ENCODE measurements at places on chromosomes 12 and 14.

DNA sequence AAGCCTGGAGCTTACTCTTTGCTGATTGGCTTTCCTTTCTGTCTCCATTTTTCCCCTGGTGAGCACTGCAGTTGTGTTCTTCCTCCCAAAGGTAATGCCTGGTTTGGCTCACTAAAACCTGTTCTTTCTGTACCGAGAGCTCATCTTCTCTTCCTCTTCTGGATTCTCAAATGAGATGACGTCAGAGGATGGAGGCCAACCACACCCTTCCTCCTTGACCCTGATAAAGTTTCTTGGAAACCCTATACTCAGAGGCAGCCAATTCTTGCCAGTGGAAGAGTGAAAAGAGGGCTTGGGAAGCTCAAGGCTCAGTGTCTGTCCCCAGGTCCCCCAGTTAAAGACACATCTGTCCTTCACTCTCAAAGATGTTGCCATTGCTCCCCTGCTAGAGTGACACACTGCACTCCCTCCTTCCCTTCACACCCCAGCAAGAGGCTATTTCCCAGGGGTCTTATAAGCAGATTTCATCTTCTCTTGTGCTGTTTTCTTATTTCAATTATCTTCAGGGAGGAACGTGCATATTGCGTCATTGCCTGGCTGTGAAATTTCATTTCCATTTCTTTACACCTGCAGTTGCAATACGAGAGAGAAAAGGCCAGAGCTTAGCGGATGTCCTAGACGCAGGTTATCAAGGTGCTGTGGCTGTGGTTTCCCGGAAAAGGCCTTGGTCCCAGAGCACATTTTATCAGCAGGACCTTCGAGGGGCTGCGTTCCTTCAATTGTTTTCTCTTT lies 27.3 kb downstream of the NTF3 start:
- DNase-seq, result no peak

GRCh38 chr14:105519946-105520698 lies 6.3 kb upstream of the TMEM121 start:
- DNase-seq, result no peak

DNA sequence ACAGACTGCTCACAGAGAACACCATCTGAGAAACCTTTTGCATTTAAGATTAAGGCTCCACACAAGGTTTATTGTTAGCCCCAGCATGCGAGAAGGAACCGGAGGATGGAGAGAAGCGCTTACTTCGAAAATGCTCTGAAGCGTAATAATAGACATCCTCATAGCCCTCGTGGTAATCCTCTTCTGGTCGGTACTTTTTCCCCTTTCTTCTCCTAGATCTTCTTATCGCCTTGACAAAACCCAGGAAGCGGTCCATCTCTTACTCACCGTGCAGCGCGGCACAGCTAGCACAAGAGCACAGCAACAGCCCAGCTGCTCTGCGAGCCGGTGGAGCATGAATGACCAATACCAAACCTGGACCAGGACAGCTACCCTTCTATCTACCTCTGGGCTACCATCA lies 125.1 kb upstream of the GRIP1 start:
- DNase-seq, result peak; percentile 46

DNA sequence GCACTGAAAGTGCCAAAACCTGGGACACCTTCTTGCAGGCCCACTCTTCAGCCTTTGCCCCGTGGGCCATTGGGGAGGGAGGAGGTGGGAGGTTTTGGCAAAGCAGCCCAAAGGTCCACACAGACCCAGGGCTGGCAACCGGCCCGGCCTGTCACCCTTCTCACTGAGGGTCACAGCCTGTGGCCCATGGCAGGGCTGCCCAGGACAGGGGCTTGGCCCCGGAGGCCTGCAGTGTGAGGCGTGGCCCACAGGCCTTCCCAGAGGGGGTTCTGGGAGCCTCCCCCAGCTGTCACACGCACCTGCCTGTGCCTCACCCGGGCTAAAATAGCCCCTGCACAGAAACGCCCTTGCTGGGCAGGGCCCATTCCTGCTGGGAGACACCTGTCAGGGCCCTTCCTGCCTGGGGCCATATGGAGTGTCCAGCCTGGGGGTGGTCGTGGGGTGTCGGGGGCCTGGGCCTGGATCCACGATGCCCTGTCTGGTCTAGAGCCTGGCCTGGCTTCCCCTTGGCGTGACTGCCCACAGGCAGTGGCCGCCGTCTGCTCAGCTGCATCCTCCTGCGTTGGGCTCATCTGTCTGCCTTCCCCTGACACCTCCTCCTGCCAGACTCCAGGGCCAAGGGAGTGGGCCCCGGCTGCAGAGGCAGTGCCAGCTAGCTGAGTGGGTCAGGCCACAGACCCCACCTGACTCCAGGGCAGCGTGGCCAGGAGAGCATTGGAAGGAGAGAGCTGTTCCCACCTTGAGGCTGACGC lies 19.2 kb downstream of the PACS2 start:
- no peak for DNase-seq

DNA sequence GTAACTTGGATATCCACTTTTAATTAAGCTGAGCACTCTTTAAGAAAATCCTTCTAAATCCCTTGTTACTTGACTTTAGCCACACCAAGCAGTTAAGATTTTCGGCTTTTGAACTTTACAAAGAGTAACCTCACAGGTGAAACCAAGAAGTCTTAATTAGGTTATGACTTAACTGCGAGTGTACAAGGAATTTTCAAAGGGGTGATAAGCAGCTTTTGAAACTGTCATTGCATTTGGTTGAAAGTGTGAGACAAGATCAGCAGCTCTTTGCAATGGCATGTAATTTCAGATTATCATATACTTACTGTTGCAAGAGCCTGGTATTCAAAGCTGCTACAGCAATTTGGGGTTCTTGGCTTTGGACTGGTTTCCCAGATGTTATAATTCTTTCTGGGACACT lies 137.5 kb downstream of the TMEM117 start:
- no peak for DNase-seq

DNA sequence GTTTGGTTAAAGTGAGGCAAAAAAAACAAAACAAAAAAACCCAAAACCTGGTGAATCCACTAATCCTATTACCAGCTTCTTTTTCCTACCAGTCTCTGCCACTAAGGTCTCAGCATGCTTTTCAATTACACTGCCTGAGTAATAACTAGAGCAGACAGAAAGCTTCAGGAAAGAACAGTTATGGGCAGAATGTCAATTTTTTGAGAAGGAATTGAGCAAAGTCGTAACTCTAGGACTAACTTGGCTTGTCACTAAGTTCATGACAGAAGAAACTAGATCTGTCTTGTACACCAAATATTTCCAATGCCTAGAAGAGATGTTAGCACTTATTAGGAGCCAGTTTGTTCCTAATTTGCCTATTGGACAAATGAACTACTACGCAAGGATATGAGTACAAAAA lies 148.8 kb upstream of the CNOT2 start:
- no peak for DNase-seq

GRCh38 chr12:121499929-121500793 lies 80.7 kb downstream of the KDM2B start:
- DNase-seq, result peak; percentile 88

DNA sequence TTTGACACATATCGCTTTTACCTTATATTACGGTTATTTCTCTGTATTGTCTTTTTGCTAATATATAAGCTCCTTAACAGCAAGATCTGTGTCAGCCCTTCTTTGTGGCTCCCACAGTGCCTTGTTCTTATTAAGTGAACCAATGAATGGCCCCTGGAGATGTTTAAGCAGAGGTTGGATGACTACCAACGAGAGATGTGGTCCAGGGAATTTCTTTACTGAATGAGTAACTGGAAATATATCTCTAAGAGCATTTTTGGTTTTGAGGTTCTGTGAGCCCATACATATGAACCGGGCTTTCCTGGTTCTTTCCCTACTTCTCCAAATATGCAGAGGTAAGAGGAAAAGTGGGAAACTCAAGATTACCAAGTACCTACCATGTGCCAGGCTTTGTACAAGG lies 23.5 kb downstream of the CALCOCO1 start:
- DNase-seq, result no peak

GRCh38 chr14:75440733-75441477 lies 13.1 kb downstream of the JDP2 start:
- DNase-seq, result no peak

GRCh38 chr12:19245106-19245505 lies 115.6 kb downstream of the PLEKHA5 start:
- no peak for DNase-seq

DNA sequence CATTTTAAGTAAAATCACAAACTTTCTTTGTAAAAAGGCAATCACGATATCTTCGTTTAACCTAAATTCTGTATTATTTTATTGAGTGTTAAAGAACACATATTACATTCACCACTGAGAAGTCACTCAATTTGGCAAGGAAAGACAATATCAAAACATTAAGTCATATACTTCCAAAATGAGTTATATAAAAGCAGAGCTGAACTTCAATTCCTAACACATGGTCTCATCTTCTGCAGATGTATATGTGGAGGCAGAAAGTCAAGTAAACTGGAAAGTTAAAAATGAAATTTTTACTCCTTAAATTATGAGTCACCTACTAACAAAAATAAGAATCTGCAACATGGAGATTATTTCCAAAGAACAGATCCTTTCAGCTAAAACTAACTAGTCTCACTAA lies 28.7 kb downstream of the BMAL2 start:
- DNase-seq, result no peak

DNA sequence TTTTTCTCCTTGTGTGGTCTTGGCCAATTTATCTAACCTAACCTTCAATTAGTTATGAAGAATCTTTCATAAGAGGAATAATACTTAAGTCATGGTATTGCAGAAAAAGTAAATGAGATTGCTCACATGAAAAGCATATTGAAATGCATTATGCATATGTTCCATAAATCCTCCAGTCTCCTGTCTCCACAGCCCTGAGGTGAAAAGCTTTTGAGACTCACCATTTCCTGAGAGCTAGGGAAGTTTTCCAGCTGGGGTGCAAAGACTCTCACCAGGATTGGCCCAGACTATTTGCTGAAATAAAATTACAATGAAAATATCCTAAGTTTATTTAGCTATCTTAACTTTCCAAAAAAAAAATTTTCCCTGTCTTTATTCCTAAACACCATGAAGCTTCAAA lies 723.8 kb upstream of the FLRT2 start:
- DNase-seq, result no peak

GRCh38 chr12:48131517-48131916 lies 12.4 kb downstream of the PFKM start:
- no peak for DNase-seq

GRCh38 chr12:94849411-94849976 lies 154.0 kb downstream of the NDUFA12 start:
- no peak for DNase-seq

DNA sequence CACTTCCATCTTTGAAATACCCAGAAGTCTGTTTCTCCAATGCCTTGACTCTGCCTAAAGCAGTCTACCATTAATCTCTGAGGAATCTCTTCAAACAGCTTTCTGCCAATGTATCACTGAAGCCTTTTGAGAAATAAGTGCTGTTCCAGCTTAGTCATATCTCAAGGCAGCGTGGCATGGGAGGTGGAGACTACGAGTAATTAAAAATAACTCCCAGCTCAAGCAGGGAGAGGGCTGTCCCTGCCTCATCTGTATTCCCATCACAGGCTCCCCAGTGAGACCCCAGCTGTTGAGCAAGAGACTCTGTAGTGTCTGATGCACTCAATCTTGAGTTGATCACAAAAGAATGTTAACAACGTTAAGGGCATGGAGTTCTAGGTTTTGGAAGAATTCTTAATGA lies 700.6 kb downstream of the DIO2 start:
- no peak for DNase-seq

DNA sequence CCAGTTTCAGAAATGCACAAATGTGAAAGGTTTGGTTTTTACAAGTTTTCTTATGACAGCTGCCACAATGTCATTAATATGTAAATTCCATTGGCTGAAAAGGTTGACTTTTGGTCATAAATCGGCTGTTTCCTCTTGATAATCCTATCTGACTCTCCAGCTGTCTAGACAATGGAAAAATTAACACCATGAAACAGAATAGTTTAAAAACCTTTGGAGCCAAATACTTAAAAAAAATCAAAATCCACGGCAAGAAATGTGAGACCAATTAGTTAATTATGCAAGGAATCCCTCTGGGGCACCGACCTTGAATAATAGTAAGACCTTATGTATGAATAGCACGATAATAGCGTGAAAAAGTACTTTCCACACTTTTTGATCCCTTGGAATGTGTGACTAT lies 138.0 kb downstream of the ZNF664 start:
- no peak for DNase-seq

- DNase-seq, result no peak
Observed at GRCh38 chr12:84421103-84421502, 491.5 kb downstream of the SLC6A15 start.

GRCh38 chr14:97554597-97554996 lies 757.4 kb downstream of the VRK1 start:
- DNase-seq, result no peak

DNA sequence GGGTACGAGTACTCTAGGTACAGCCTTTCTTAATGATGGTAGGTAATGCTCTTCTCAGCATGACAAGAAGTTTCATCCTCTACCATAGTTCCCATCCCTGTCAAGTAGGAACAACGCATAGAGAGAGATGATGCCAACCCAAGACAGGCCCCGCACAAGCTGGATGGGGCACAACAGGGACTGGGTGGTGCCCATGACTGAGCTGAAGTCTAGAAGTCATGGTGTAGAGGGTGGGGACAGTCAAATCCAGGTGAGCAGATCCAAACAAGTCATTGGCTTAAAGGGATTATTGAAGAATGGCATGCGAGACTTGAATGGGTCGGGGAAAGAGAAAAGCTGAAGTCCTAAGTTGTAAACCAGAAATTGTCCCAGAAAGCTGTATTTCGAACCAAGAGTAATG lies 84.2 kb upstream of the MDM1 start:
- no peak for DNase-seq

DNA sequence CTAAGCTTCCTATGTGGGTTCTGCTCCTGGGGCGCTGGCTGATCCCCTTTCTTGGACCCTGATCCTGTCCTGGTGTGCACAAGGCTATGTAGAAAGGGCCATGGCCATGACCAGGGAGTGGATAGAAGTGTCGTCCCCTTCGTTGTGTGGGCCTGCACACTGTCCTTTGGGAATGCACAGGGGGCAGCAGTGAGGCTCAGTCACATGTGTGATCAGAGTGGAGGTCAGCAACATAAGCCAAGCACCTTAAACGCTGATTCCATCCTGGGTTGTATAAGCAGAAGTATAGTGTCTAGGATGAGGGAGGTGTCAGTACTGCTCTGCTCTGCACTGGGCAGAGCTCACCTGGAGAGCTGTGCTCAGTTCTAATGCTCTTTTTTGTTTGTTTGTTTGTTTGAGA lies 48.4 kb downstream of the ESRRB start:
- DNase-seq, result no peak

GRCh38 chr14:67413806-67414769 lies 2.1 kb upstream of the PLEK2 start:
- DNase-seq, result no peak

DNA sequence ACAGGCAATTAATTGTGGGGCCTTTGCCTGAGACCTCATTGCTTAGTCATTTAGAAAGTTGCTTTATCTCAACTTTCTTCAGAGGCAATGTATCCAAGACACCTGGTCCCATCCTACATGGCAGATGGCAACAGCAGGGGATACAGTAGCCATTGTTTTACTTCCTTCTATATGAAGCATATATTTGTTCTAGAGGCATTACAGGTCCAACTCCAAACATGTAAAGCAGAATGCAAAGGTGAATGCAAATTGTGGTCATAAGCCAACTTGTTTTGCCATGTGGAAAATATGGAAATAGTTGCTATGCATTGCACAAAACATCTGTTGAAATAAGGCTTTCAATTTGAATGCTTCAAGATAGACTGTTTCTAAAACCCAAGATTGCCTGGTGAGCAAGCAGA lies 109.8 kb upstream of the BCAT1 start:
- DNase-seq, result no peak
